ENCODE measurements at places on chromosomes 5 and 9. TPM values are rescaled to one million over a fixed set of nuclear protein-coding genes. Genes with fewer than 3 reads are reported as not detected.

Gene SLC28A3
- 0.05 TPM for total RNA-seq

- no peak for DNase-seq
- no peak overlapping the region for H3K4me3 ChIP-seq
- H3K4me1 ChIP-seq, result peaks cover 14% of the 10 kb centered on the region
- H3K27ac ChIP-seq, result no peak overlapping the region
- H3K27me3 ChIP-seq, result no peaks in the 10 kb centered on the region
Observed at GRCh38 chr5:10595672-10596309, 31.9 kb downstream of the ANKRD33B start.

Gene GRPEL2
- total RNA-seq, result 35.3 TPM

Gene SCGB3A1
- total RNA-seq, result 0.39 TPM

GRCh38 chr9:137449081-137449844, 8.1 kb upstream of the ENTPD8 start:
- no peak overlapping the region for H3K4me3 ChIP-seq
- no peaks in the 10 kb centered on the region for H3K36me3 ChIP-seq
- no peak for DNase-seq
- H3K4me1 ChIP-seq, result peaks cover 3% of the 10 kb centered on the region

- H3K4me1 ChIP-seq, result no peaks in the 10 kb centered on the region
- no peak overlapping the region for H3K4me3 ChIP-seq
- H3K36me3 ChIP-seq, result peaks cover 8% of the 10 kb centered on the region
- no peak for DNase-seq
Observed at GRCh38 chr5:97297704-97298091, 114.7 kb upstream of the RIOK2 start.

- 0 out of 2 replicates have a peak, but pooled peaks cover 3% of the 10 kb centered on the region for H3K36me3 ChIP-seq
- H3K4me1 ChIP-seq, result peaks cover 5% of the 10 kb centered on the region
- no peak overlapping the region for H3K4me3 ChIP-seq
- no peak for DNase-seq
- H3K27me3 ChIP-seq, result no peaks in the 10 kb centered on the region
Observed at GRCh38 chr9:20925256-20926045, 106.0 kb downstream of the HACD4 start.

Gene DNAJC18
- 23.7 TPM for total RNA-seq

Gene SPATA31C1
- not detected for total RNA-seq

GRCh38 chr9:137832191-137832700, 45.3 kb upstream of the CACNA1B start:
- no peak overlapping the region for H3K4me3 ChIP-seq
- no peaks in the 10 kb centered on the region for H3K27me3 ChIP-seq
- H3K4me1 ChIP-seq, result no peaks in the 10 kb centered on the region
- no peak for DNase-seq
- peaks cover 35% of the 10 kb centered on the region for H3K36me3 ChIP-seq

Gene MEGF10
- 24.5 TPM for total RNA-seq

DNA sequence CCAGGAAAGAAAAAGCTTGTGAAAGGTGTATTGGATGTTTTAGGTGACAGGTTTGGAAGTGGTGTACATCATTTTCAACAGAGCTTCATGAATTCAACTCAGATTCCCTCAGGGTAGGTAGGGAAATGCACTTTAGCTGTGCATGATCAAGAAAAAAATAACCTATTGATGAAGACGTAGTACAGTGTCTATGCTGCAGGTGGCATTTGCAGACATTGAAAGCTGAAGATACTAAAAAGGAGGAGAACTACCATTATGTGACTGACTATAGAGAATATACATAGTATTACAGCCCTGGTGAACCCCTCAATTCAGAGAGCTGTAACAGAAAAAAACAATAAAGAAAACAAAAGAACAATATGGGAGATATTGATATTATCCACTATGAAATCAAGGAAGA, 2344.7 kb upstream of the ACO1 start:
- no peaks in the 10 kb centered on the region for H3K36me3 ChIP-seq
- no peak for DNase-seq
- no peak overlapping the region for H3K4me3 ChIP-seq

DNA sequence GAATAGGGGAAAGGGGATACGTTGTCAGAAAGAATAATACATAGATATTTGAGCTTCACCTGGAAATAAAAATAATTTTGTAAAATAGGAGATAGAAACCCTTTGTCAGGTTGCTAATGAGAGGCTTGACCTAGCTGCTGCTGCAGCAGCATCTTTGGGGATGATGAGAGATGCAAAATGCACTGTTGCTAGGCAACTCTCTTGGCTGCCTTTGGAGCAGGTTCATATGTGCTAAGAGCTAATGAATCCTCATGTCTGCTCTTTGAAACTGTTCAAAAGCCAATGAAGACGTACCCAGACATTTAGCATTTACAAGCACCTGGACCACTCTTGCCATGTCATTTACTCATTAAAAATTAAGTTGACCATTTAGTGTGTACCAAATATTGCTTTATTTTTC, 121.7 kb downstream of the FOCAD start:
- no peak overlapping the region for H3K27ac ChIP-seq
- H3K4me1 ChIP-seq, result peaks cover 8% of the 10 kb centered on the region
- no peaks in the 10 kb centered on the region for H3K36me3 ChIP-seq
- no peak for DNase-seq
- H3K4me3 ChIP-seq, result no peak overlapping the region

GRCh38 chr9:99375481-99375880, 153.4 kb downstream of the SEC61B start:
- no peak overlapping the region for H3K27ac ChIP-seq
- no peaks in the 10 kb centered on the region for H3K36me3 ChIP-seq
- peaks cover 3% of the 10 kb centered on the region for H3K27me3 ChIP-seq
- no peak for DNase-seq

DNA sequence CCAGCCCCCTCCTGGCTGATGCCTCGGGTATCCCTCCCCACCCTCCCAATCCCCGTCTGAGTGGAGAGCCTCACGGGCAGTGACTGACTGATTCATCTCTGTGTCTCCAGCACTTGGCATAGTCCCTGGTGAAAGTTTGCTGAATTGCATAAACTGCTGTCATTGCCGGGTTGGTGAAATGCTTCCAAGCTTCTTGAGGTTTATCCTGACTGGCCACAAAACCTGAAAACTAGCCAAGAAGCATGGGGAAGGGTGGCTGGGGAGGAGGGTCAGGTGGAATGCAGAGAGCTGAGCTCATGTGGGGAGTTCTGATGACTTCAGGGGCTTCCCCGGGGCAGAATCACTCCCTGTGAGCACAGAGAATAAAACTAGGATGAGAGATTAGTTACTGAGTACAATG, 56.9 kb upstream of the GGTA1 start:
- H3K27me3 ChIP-seq, result no peaks in the 10 kb centered on the region
- no peak for DNase-seq
- H3K4me3 ChIP-seq, result no peak overlapping the region

Measured in WTC11 (cell line).